SHP77 (cell line): ENCODE measurements at places on chromosomes 5 and 9.

- DNase-seq: no peak
Observed at GRCh38 chr5:31783731-31784130, 144.8 kb downstream of the PDZD2 start.

GRCh38 chr5:168316139-168316578 lies 24.7 kb downstream of the WWC1 start:
- no peak for DNase-seq

GRCh38 chr5:157608972-157609565 lies 33.5 kb upstream of the ADAM19 start:
- no peak for DNase-seq

GRCh38 chr5:80579050-80579449 lies 9.0 kb upstream of the ANKRD34B start:
- no peak for DNase-seq

DNA sequence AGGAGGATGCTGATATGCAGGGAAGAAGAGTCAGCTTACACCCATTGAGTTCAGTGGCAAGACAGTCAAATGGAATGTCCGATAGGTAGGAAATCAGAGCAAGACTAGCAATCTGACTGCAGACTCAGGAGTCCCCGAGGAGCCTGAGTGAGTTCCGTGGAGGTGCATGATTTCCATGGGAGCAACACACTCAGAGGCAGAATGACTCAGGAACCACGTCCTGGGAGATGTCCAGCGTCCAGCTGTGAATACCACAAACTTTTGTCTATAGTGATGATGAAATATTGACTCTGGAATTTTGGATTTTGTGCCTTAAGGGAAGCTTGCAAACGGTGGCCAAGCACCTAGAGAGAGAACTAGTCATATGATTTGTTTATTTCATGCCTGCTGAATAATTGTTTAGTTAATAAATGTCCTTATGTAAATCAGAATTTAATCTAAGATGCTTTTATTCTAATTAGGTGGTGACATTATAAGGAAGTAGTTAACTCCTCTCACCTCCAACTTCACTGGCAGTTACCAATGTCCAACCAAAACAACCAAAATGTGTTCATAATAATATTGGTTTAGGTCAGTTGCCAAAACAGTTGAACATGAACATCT lies 100.4 kb downstream of the PDE4D start:
- no peak for DNase-seq

DNA sequence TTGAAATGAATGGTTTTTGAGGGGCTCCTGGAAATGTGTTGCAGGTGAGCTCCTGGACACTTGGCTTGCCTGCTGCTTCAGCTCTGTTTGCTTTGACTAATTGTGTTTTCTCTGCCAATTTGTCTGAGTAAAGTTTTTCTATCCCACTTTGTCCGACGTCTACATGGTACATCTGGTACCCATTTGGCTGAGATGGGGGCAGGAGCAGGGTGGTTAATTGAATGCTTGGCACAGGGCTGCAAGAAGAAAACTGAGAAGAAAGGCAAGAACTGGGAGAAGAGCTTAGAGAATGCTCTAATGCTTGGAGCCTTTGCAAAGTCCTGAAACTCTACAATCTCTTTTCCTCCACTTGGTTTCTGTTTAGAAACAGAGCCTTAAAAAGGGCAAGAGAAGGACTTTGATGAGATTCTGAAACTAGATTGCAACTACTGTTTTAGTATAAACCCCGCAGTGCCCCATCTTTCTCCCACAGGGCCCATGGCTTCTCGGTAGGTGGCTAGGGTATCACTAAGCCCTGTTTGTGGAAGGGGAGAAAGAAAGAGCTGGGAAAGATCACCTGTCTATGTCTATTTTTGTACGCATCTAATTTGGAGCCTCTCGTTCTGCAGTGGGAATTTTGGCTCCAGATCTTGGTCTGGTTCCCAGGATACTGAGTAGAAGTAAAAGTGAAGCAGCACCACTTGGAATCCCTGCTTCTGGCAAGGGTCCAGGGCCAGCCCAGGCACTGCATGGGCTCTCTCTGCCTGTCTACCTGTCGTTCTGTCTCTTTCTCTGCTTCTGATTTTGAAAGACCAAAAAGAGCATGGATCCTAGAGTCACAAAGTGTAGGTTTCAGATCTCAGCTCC lies 214.4 kb downstream of the SEMA6A start:
- peak; percentile 2 for DNase-seq

GRCh38 chr5:180105827-180106312 lies 34.3 kb upstream of the RNF130 start:
- no peak for DNase-seq

DNA sequence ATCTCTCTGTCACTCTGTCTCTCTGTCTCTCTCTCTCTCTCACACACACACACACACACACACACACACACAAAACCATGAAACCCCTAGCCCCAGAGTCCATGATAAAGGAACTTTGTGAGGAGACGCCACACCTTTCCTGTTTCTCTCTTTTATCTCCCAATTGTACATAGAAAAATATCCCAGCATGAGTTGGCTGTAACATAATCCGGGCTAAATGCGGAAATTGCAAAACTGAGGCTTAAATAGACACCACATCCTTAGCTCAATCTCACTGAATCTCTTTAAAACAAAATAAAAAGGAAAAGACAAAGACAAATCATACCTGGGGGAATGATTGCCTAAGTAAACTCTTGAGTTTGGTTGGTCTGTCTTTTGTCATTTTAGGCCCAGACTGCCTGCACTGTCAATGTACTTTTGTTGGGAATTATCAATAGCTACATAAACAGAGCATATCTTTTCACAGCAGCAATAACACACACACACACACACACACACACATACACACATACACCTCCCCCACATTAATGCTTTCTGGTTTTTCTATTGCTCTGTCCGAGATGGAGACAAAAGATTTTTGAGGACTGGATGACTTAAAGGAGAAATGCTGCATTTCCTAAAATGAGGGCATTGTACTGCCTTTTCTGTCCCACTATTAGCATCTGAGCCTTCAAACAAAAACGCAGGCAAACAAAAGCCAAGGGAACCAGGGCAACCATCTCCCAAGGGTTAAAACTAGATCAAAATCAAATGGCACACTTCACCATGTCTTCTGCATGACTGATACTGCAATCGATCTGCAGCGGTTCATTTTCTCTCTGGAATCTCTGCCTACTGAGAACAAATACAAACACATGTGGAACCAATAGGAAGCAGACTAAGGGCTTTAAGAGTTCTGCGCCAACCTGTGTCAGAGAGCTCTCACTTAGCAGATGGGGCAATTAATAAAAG lies 321.5 kb downstream of the NFIB start:
- no peak for DNase-seq

- no peak for DNase-seq
Observed at GRCh38 chr5:96312383-96312782, 120.7 kb downstream of the PCSK1 start.

GRCh38 chr5:65612298-65612907 lies 11.7 kb downstream of the TRIM23 start:
- DNase-seq: no peak

DNA sequence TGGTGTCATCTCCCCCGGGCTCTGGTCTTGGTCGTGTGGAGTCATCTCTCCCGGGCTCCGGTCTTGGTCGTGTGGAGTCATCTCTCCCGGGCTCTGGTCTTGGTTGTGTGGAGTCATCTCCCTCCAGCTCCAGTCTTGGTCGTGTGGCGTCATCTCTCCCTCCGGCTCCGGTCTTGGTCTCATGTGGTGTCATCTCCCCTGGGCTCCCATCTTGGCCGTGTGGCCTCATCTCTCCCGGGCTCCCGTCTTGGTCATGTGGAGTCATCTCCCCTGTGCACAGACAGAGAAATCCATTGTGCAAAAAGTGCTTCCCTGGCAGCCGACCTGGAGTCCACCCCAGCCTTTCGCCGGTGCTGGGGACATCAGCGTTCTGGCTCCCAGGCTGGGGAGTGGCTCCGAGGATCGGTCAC lies 91.1 kb upstream of the CACNA1B start:
- DNase-seq: no peak

GRCh38 chr9:16031486-16031885 lies 478.6 kb downstream of the CCDC171 start:
- DNase-seq: no peak
